ENCODE measurements at places on chromosomes 12 and 14.

GRCh38 chr14:76446921-76447320, 71.0 kb downstream of the ESRRB start:
- DNase-seq, result no peak

DNA sequence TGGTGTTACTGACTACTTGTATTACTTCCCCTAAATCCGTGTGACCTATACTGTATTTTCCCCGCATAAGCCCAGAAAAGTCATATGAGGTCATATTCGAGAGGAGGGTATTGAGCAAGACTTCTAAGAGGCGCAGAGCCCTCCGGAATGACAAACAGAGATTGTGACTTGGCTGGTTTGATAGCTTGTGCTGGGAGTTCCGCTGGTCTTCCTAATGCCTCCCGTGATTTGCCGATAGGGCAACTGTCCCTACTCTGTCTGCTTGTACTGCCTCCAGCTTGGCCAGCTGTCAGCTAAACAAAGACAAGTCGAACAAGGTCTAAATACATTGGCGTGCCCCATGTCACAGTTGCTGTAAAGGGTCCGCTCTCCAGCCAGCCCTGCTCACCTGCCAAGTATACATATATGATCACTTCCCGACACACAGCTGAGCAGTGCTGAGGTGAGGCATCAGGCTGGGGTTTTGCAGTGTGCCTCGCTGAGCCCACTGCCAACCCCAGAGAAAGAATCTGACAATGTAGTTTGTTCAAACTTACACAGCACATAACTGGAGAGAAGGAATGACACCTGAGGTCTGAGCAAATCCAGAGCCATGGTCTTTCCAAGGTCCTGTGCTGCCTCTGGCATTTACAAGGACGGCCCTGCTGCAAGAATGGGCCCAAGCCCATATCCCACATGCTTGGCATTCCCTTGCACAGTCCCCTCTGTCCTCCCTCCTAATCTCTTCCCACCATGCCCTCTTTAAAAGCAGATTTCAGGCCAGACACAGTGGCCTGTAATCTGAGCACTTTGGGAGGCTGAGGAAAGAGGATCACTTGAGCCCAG, 23.7 kb downstream of the LGMN start:
- no peak for DNase-seq

- DNase-seq, result no peak
Observed at GRCh38 chr12:110590059-110590458, 6.9 kb upstream of the PPTC7 start.

GRCh38 chr12:53096089-53096741, 1.3 kb upstream of the IGFBP6 start:
- no peak for DNase-seq

DNA sequence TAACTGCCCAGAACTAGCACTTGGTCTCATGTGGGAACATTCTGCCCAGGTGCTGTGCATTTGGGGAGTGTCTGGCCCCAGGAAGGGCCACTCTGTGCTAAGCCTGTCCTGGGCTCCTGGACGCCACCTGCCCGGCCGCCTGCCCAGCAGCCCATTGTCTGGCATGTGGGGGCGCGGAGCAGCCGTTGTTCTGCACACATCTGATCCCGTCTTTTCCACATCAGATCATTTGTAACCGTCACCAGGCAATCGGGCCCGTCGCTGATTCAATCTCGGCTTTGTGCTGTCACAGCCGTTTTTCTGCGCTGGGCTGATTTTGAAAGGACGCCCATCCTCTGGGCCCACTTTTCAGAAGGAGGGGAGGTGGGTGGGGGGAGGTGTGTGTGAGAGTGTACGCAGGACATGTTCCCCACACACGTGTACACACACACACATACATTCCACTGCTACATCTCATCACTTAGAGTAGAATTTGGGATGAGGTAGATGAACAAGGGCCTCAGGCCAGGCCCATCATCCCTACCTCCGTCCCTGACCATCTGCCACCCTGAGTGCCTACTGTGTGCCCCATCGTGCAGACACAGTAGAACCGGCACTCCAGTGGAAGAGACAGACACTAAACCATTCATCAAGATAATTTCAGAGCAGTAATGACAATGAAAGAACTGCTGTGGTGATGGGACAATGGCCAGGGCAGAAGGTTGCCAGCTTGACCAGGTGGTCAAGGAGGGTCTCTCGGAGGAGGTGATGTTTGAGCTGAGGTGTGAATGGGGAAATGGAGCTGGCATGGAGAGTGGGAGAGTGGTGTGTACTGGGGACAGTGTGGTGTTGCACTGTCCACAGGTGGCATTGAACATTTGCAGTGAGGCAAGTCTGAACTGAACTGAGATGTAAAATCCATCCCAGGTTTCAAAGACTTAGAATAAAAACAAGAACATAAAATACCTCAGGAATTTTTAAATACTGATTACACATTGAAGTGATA, 19.0 kb downstream of the FAM222A start:
- no peak for DNase-seq

DNA sequence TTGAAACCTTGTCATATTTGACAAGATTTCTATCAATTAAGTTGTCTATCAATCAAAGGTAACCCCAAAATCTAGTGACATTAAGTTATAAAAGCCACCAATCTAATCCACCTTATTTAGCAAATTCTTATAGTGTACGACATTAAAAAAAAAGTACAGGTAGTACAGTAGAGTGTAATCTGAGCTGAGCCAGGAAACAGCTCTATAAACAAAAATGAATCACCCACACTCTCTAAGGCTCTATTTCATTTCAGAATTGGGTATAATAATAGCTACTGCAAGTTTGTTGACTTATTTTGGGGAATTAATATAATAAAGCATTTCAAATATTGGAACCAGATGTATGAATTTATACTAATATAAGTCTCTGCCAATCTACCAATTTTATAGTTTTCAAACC, 342.4 kb upstream of the FLRT2 start:
- DNase-seq, result no peak

GRCh38 chr12:11812586-11813437, 163.3 kb downstream of the ETV6 start:
- DNase-seq, result no peak

DNA sequence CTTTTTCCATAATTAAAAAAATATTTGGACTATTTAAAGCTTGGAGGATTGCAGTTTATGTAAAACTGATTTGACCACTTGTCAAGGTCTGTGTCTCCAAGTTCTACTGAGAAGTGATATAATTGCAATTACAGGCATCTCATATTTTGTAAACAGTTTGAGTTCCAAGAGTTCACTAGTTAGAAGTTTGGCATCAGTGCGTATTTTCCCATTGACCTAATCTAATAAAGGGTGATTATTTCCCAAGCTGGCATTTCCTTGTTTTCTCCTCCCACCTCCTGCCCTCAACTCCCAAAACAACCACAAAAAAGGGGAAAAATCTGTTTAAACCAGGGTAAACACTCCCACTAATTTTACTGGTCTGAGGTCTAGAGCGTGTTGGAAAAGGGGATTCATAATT, 3.0 kb upstream of the MYF6 start:
- no peak for DNase-seq

GRCh38 chr14:67358924-67359774, 455 bp downstream of the ATP6V1D start:
- no peak for DNase-seq

GRCh38 chr12:70660620-70661219, 23.5 kb upstream of the PTPRB start:
- DNase-seq, result peak; percentile 74
